Activated CD4-positive, alpha-beta T cell treated with anti-CD3 and anti-CD28 coated beads, Interleukin-2, amount 50 U/mL, for 16 hours (primary cell): ENCODE measurements at places on chromosomes 1 and 21.

- DNase-seq, result no peak
These were observed 47.1 kb upstream of the LRRC3 start for GRCh38 chr21:44408226-44408625.

DNA sequence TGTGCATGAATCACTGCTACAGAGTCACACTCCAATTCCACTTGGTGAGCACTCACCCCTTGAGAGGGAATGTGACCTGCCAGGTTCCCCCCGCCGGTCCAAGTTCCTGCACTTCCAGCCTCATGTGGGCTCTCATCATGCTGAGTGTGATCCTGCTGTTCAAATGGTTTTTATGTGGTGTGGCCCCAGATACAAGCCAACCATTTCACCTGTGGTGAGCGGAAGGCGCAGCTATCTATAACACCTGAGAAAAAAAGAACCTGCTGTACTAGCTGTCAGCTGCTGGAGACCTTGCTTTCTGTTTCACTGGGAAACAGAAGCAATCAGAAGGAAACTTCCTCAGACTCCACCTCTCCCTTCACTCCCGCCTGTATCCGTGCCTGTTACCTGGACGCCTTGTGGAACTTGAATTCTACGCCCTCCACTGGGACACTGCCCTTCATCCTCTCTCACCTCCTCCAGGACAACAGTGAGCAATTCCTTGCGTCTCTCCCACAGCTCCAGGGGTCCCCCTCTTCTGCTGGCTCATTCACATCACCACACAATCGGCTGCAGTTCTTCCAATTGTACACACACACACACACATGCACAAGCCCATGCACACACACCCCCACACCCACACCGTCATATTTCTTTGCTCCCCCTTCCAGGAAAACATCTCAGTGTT, 64.4 kb upstream of the RPL11 start:
- no peak for DNase-seq

- DNase-seq, result no peak
These were observed 219.2 kb downstream of the RERE start for GRCh38 chr1:8598060-8598724.

DNA sequence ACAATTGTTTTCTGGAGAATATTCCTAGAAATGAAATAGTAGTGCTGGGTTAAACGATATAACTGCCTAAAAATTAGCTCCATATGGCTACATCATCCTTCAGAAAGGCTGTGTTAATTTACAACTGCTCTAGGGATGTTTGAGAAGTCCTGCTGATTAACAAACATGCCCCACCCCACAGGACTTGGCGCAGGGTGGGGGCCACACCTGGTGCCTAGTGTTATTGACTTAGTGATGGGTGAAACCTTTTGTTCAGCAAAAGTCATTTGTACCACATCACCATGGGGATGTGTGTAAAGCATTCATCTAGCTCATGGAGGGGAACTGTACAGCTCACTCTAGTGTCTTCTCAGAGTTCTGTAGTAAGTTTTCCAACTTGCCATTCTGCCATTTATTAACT, 492.8 kb downstream of the CAMTA1 start:
- DNase-seq, result no peak

GRCh38 chr21:39696618-39697017, 48.4 kb upstream of the IGSF5 start:
- DNase-seq, result no peak

DNA sequence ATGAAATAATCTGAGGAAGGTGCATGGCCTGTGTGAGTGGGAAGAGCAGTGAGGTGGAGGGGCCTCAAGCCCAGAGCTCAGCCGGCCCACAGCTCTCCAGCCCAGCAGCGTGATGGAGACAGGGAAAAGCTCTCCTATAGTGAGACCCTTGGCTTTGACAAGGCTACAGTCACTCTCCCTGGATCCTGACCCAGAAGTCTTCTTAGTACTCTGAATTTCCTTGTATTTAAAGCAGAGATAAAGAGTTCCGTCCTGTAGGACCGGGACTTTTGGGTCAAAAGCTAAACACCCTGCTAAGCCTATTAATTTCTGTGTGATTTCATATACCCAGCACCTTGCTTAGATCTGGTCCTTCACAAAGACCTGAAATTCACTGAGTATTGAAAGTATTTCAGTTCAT, 48.2 kb upstream of the F3 start:
- no peak for DNase-seq

- no peak for DNase-seq
These were observed 103.5 kb downstream of the RPE65 start for GRCh38 chr1:68346188-68346808.

- no peak for DNase-seq
These were observed 263.3 kb downstream of the KIF26B start for GRCh38 chr1:245418077-245418476.

DNA sequence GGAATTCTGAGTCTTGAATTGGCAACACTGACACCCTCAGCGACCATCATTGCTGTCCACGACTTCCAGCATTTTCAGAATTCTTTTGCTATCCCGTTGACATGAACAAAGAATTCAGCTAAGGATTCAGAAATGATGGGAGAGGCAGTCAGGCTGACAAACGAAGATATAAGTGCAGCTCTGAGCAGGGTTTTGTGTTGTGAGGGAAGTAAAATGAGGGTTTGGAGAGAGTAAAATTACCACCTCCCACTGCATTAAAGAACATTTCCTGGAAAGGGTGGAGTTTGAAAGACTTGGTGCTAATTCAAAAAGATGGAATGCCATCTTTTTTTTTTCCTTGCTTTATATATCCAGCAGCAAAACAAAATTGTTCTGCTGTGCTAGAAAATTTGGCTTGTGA, 4.9 kb upstream of the ELK4 start:
- DNase-seq, result no peak

DNA sequence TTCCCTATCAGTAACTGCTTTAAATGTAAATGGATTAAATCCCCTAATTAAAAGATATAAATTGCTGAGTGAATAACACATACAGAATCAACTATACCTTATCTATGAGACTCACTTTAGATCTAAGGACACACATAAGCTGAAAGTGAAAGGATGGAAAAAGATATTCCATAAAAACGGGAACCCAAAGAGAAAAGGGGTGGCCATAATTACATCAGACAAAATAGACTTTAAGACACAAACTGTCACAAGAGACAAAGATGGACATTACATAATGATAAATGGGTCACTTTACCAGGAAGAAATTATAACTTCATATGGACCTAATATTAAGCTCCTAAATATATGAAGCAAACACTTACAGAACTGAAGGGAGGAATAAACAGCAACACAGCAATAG, 59.2 kb downstream of the SLC25A24 start:
- DNase-seq, result no peak

DNA sequence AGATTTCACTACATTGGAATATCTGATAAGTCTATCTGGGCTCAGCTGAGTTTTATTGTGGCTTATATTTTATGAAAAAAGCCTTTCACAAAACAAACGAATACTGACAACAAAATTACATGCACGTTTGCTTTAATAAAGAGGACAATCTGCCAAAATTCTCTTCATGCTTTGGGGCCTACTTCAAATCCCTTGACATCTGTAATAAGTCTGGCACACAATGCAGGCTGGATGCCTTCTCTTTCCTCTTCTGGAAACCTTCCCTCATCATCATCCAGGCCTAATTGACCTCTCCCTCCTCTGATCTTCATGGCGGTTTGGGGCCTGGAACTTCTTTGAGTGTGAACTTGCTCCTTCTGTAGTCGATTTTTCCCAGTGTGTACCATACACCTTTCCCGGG, 70.3 kb downstream of the MAP10 start:
- DNase-seq, result no peak

GRCh38 chr21:15272591-15272990, 207.8 kb upstream of the NRIP1 start:
- no peak for DNase-seq

DNA sequence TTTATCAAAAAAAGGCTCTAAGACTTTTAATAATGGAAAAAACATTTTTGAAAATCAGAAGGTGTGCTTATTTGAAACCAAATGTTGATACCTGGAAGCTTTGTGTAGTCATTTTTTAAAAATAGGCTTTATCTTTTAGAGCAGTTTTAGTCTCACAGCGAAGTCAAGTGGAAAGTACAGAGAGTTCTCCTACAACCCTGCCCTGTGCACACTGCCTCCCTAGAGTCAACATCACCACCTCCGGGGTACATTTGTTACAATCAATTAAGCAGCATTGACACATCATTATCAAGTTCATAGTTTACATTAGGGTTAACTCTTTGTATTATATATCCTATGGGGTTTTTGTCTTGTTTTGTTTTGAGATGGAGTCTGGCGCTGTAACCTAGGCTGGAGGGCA, 10.7 kb upstream of the ERO1B start:
- no peak for DNase-seq

- no peak for DNase-seq
These were observed 88.5 kb upstream of the HMCN1 start for GRCh38 chr1:185645686-185646085.

- DNase-seq, result no peak
These were observed 628.2 kb downstream of the USP25 start for GRCh38 chr21:16357994-16358393.

GRCh38 chr21:23578027-23578426, 2029.3 kb downstream of the MRPL39 start:
- DNase-seq, result no peak

GRCh38 chr1:55685560-55685959, 470.4 kb upstream of the USP24 start:
- no peak for DNase-seq

DNA sequence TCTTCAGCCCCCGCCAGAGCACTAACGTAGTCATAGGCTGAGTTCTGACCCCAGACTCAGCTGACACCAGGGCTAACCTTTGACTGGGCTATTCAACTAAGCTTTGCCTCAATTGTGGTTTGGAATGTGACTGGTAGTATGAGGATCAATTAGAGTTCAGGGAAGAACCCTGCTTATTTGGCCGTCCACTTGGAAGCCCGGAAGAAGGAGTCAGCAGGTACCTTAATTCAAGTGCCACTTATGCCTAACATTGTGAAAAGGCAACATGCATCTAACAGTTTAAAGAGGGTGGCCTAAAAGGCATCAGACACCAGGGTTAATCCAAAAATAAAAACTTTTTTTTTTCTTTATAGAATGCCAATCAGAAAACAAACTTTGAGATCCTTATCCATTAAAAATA, 92.3 kb downstream of the BEND5 start:
- no peak for DNase-seq

DNA sequence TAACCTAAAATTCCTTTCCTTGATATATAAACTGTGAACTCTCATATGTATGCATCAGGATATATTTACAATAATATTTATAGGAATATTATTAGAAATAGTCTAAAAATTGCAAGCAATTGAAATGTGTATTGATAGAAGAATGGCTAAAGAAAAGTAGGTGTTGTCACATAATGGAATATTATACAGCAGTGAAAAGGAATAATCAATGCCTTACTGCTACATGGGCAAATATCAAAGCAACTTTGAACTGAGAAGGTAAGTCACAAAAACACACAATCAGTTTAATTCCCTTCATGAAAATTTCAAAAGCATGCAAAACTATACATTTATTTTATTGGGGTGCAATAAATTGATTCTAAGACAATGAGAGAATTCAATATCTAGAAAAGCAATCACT, 35.7 kb upstream of the CDC14A start:
- no peak for DNase-seq

GRCh38 chr1:88876573-88877365, 14.6 kb downstream of the GTF2B start:
- no peak for DNase-seq

GRCh38 chr1:179876300-179876715, 1.3 kb downstream of the TOR1AIP2 start:
- DNase-seq, result peak; percentile 49

DNA sequence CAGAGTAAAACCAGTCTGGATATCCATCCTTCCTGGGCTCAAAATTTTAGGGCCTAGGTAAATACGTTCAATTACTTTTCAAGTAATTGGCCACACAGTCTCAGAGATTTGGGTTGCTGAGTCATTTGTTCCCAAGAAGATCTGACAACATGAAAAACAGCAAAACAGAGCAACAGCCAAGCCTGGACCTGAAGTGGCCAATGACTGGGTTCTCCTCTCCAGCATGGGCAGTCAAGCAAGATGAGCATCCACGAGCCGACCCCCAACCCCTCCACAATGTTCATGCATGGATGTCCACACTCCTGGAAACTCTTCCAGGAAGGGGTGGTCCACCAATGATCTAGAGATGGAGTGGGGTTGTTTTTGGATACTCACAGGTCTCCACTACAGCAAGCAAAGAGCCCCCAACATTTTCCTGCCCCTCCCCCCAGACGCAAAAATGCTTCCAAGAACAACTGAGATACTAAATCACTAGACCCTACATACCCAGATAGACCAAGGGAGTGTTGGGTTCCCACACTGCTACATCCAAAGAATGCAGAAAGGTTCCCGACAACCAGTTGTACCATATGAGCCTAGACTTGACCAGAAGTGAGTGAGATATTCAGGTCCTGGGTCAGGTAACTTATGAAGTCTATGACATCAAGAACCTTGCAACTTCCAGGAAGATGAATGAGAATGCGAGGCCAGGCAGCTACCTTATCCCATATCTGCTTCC, 73.0 kb downstream of the CD46 start:
- DNase-seq, result peak; percentile 60

DNA sequence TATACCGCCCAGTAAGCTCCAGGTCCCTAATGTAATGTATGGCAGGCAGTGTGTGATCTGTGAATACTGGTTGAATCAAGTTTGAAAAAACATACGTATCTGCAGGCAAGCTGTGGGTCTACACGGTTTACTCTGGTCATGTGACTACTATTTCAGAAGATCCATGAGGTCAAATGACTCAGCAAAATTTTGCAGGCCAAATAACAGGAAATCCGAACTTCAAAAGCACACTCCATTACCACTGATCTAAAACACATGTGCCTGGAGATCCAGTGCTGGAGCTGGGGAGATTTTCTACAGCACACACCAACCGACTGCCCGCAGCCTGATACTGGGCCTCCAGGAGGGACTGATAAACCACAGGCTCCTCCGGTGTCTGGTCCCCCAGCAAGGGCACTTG, 64.5 kb upstream of the SLC44A3 start:
- peak; percentile 28 for DNase-seq

- DNase-seq, result peak; percentile 92
These were observed 38.5 kb upstream of the EGLN1 start for GRCh38 chr1:231460614-231461013.

GRCh38 chr1:29798699-29799566, 562.6 kb downstream of the PTPRU start:
- DNase-seq, result no peak

GRCh38 chr1:154855186-154855851, 14.8 kb downstream of the KCNN3 start:
- DNase-seq, result no peak

GRCh38 chr1:154760469-154760933, 109.6 kb downstream of the KCNN3 start:
- DNase-seq, result peak; percentile 74

GRCh38 chr1:201421041-201421440, 489 bp downstream of the TNNI1 start:
- no peak for DNase-seq
